ENCODE measurements at places on chromosomes 2 and 18.

DNA sequence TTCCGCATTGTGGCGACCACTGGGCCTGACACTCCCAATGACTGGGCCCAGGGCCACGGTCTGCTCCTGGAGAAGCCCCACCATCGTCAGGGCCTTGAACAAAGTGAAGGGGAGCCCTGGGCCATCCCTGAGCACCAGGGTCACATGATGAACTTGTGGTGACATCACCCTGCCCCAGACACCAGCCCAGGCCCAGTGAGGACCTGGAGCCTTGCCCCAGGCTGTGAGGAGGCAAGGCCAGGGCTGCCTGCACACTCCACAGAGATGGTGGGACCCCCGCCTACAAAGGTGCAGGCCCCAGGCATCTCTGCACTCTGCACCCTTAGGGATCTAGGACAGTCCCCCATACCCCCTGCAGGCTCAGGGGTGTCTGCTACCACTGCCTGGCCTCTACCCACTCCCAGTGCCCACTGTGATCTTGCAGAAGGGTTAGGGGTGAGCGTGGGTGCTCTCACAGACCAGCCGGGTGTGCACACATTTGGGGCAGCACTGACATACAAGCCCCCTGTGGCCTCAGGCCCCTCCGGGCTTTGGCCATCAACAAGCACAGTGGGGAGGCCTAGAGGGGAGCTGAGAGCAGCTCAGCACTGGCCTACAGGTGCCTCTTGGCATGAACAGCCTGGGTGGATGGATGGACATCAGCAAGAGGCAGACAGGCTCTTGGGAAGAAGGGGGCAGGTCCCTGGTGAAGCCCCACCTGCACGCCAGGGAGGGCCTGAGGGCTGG, 624.0 kb upstream of the LRRTM4 start:
- DNase-seq, result no peak

GRCh38 chr2:191565120-191565519, 112.8 kb upstream of the NABP1 start:
- DNase-seq, result no peak

DNA sequence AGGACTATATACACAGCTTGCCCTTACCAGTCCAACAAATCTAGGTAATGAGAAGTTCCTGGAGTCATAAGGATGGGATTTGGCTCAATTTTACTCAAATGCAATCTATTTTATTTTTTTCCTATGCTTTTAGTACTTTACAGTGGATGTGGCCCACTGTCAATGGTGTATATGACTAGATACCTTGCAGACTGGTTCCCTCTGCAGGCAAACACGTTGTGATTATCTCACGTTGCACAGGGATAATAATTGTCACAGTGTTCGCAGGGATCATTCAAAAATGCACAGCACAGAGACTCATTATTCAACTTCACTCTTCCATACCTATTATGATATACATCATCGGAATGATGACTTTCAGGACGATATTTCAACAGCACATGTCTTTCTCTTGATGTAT, 359.7 kb downstream of the MBD2 start:
- DNase-seq, result no peak

GRCh38 chr2:117378653-117379052, 435.8 kb upstream of the DDX18 start:
- DNase-seq, result no peak

- DNase-seq, result no peak
Observed at GRCh38 chr2:142980246-142981068, 103.0 kb downstream of the KYNU start.

DNA sequence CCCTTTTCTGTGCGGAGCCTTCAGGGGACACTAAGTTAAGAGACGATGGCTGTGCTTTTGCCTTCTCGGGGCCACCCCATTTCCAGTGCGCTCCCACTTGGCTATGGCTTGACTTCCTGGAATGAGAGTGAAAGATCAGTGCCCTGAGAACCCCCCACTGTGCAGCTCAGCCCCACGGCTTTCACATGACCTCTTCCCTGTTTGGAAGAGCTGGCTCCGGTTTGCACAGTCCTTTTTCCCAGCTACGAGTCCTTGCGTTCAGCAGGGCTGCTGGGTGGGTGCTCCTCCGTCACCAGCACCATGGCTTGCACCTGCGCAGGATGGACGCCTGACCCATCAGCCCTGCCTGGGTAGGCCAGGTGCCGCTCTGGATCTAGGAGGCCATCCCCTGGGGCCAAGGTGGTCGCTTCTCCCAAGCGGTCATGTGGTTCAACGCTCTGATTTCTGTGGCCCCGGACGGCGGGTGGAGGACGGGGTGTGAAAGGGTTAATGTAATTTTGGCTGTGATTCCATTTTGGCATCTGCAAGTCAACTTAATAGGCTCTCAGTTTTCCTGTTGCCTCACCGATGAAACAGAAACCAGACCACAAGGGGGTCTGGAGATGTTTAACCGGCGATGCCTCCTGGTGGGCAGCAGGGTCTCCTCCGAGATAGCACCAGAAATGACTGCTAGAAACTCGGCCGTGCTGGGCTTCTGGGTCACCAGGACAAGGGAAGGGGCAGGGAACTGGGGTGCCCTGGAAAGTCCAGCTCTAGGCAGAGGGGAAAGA, 113.1 kb upstream of the HAAO start:
- DNase-seq, result no peak

- no peak for DNase-seq
Observed at GRCh38 chr2:26558271-26559043, 80.5 kb upstream of the OTOF start.

DNA sequence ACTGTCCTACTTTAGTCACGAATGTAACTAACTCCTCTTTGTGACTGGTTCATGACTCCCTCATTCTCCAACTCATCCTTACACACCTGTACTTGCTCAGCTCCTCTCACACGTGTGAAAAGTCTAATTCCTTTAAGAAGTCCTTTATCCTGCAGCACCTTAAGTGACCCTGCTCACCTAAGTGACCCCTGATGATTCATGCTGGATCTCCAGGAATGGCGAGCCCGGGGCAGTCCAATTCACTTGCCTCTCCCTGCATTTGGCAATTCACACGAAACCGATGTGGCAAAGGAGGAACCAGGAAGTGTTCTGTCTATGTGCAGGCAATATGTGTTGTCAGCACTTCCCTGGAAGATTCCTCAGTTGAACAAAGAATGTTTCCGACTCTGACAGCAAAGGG, 189.8 kb upstream of the NABP1 start:
- DNase-seq, result no peak

DNA sequence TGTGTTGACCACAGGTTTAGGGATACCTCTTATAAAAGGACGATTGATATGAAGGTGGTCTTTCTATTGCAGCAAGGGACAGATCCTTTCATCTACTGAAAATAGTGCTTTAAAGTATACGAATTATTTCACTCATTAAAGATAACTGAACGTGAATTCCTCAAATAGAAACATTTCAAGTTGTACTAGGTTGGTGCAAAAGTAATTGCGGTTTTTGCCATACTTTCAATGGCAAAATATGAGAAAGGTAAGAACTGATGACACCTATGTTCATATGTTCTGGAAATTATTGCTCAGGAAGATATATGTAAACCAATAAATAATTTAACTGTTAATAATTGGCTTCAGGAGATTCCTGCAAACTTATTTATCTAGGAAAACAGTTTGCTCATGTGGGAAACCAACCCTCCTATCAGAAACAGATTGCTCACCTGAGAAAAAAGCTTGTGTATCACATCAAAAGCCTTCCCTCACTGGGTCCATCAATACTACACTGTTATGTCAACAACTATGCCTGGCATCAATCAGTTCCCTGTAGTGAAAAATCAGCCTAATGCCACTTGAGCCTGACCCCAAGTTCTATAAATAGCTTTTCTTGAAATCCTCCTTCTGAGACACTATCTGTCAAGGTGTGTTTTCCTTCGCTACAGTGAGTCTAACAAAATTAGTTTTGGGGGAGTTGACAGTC, 81.5 kb upstream of the ACSL3 start:
- no peak for DNase-seq

DNA sequence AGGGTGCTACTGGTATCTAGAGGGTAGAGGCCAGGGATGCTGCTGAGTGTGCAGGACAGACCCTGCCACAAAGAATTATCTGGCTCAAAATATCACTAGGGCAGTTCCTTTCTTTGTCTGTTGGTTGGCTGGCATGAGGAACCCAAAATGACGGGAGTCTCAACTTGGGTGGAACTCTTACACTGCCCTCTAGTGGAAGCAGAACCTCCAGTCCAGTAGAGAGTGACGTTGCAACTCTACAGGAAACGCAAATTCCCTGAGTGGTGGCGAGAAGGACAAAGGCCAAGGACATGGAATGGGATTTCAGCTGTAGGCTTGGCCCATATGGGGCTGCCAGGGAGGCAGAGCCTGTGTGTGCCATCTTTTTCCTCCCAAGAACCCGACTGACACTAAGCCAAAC, 47.1 kb downstream of the COPS8 start:
- no peak for DNase-seq

DNA sequence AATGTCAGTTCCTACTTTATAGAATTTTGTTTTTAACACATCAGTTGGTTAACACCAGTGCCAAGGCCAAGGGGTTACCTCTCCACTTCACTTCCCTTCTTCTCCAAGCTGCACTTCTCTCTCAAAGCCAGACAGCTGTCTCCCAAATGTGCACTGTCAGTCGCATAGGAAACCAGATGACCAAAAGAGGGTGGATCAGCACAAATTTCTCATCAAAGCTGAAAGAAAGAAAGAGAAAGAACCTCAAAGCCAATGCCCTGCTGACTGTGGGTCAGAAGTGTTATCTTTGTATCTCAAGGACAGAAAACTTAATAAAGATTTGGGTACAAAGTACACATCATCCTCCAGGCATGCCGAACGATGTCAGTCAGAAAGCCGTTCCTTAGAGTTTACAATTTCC, 32.2 kb downstream of the SPATS2L start:
- no peak for DNase-seq

DNA sequence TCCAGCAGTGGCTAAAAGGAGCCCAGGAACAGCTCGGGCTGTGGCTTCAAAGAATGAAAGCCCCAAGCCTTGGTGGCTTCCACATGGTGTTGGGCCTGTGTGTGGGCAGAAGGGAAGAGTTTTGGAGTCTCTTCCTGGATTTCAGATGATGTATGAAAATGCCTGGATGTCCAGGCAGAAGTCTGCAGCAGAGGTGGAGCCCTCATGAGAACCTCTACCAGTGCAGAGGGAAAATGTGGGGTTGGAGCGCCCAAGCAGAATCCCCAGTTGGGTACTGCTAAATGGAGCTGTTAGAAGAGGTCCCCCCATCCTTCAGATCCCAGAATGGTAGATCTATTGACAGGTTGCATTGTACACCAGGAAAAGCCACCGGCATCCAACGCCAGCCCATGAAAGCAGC, 412.1 kb downstream of the TDRD15 start:
- no peak for DNase-seq

GRCh38 chr2:215369181-215369760, 57.4 kb downstream of the ATIC start:
- DNase-seq, result no peak

DNA sequence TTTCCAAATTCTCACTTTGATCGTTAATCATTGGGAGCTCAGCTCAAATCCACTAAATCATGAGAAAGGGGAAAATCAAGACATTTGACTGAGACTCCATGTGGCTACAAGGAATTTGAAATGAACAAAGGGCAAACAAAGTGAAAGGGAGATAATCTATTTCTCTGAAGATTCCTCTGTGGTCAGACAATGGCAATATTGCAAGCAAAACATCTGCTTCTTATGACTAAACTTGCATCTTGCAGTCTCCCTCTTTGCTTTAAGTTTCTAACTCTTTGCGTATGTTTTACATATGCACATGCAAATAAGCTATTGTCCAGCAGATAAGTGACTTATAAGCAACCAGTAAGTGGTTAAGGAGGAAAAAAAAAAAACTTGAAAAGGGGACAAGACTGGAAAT, 299.1 kb upstream of the NXPH2 start:
- no peak for DNase-seq

- DNase-seq, result no peak
Observed at GRCh38 chr2:68925295-68925896, 27.3 kb downstream of the GKN2 start.

Data from activated naive CD4-positive, alpha-beta T cell (primary cell).